Suprapubic skin (tissue), 4 donors: ENCODE measurements at places on chromosomes 13 and 19. TPM values are rescaled to one million over a fixed set of nuclear protein-coding genes. Genes with fewer than 3 reads are reported as not detected.

The PLK5 gene
- total RNA-seq = not detected

The PPP1R37 gene
- 36.7 TPM for total RNA-seq

The ZNF83 gene
- total RNA-seq = 21.3 TPM

DNA sequence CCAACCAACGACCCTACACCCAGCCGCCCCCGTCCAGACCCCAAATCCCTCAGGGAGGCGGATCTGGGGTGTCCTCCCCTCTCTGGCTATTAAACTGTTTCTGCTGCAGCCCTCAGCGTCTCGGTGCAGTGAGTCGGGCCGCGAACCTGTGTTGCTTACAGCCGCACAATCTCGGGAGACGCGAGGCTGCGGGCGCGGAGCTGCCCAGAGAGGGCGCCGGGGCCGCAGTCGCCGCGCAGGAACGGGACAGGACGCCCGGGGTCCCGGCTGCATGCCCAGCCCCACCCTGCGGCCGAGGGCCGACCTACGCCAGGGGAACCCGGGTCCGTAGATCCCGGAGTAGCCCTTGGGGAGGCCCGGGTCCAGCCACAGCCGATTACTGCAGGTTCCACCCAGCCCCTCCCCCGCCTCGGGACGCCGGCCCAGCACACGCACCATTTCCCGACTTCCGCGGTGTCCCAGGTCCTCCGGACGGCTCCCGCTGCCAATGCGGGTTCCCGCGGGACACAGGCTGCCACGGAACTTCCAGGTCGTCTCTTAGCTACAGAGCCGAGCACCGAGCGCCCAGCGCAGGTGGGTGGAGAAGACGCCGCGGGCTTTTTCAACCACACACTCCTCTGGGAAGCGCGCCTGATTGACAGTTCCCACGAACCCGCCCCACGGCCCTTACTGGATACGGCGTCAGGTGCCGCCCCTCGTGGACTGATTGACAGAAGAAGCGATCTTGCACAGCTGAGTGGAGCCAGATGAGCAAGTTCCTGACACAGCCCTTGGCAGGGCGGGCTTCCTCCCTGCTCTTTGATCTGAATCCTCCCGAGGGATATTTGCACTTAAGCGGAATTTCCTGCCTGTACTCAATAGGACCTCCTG, at the start of gene ZNF799:
Gene ZNF799 (minus strand): TSS at position 639 of the 870 bp plus-strand sequence. CDS start 201 bp downstream, at position 438.
- peak; percentile 99 for DNase-seq

DNA sequence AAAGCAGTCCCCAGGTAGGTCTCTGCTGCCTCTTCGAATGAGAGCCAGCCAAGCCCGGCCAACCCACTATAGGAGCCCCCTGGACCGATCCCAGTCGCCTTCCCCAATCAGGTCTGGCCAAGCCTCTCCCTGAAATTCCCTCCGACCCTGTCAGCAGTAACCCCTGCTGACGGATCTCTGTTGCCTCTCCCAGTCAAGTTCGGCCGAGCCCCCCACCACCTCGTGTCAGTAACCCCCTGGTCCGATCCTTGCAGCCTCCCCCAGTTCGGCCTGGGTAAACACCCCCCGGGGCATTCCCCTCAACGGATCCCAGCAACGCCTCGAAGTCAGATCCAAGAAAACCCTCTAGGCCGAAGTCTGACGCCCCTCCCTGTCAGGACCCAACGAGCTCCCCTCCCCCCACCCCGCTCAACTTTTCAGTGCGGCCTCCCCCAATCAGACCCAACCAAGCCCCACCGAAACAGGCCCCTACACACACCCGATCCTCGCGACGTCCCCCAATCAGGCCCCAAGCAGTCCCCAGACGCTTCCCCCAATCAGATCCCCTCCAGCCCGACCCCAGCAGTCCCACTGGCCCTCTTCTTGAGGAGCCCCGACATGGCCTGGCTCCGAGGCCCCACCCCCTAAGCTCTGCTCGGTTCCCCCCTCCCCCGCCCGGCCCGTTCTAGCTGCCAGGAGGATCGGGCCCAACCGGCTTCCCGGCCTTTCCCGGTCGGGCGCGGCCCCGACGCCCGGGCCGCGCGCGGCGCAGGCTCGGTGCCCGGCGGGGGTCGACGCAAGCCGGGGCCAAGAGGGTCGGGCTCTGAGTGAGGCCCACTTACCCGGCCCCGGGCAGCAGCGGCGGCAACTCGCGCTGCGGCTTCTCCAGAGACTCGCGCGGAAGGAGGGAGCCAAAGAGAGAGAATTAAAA, 1.8 kb downstream of the TNPO2 start:
- DNase-seq = peak; percentile 87

- DNase-seq = no peak
Observed at GRCh38 chr19:29695765-29696564, 19.1 kb downstream of the C19orf12 start.

The KLK14 gene
- total RNA-seq = 3.8 TPM

- DNase-seq = peak; percentile 97
Observed at GRCh38 chr19:42325308-42325895, at the start of gene MEGF8. MEGF8 (plus strand) TSS chr19:42325635; CDS start chr19:42326244, 609 bp downstream.

The IFNL1 gene
- total RNA-seq = not detected

GRCh38 chr13:100363285-100363711, 225.3 kb downstream of the GGACT start:
- no peak for DNase-seq

The HCN2 gene
- total RNA-seq = 0.64 TPM

DNA sequence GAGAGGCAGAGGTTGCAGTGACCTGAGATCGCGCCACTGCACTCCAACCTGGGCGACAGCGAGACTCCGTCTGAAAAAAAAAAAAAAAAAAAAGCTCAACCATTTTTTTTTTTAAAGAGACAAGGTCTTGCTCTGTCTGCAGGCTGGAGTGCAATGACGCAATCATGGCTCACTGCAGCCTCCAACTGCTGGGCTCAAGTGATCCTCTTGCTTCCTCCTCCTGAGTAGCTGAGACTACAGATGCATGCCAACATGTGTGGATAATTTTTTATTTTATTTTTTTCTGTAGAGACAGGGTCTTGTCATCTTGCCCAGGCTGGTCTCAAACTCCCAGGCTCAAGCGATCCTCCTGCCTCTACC, 10.3 kb downstream of the EHD2 start:
- no peak for DNase-seq

GRCh38 chr19:43743059-43743458, 11.7 kb downstream of the SMG9 start:
- DNase-seq = no peak

The FGF21 gene
- total RNA-seq = not detected

DNA sequence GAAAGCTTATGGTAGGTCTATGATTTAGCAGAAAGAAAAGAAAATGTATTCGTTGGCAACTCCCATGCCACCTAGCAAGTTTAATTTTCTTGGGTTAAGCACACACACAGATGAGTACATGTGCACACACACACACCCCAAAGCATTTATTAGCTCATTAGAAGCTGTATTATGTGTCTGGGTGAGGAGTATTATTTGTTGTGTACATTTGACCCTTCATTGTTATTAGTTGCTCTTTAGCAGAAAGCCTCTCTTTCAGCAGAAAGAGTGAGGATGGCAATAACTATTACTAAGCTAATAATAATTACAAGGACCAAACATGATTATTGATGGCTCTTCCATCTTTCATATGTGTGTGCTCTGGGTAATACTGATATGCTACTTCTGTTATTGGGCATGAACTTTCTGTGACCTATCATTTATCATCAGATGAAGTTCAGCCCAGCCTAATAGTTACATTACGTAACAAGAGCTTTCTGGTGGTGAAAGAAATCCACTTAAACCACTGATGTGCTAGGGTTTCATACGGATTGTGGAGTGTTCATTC, 177.4 kb upstream of the OBI1 start:
- DNase-seq = no peak

DNA sequence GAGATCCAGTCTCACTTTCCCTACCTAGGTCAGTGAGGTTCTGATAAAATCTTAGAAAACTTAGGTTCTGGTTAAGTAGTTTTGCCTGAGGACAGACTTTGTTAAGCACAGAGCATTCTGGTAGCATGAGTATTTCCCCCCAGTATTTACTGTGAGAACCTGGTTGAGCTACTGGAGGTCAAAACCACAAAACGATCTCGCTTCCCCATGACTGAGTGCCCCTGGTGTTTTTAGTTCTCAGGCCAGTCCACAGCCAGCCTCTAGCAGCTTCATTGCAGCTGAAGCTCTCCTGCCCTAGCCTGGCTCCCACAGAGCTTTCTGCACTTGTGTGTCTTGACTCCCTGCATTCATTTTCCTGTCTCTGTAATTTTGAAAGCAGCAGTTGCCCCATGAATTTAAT, 1138.2 kb downstream of the UQCRFS1 start:
- no peak for DNase-seq

- DNase-seq = no peak
Observed at GRCh38 chr13:39419068-39419467, 183.9 kb downstream of the LHFPL6 start.

DNA sequence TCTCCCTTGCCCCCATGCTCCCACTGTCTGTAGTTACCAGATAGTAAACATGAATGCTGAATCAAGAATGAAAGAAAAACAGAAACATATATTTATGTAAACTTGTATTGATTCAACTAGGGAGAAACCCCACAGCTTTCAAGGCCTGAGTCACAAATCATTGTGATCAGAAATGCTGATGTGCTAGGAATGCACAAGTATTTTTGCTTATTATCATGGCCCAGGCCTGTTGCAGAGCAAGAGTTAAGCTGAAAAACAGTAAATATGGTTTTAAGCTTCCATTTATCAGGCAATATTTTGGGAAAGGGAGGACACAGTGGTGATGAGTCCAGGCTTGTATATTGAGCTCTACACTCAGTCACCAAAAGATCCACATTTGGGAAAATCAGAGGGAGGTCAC, 669.6 kb downstream of the DIAPH3 start:
- no peak for DNase-seq

DNA sequence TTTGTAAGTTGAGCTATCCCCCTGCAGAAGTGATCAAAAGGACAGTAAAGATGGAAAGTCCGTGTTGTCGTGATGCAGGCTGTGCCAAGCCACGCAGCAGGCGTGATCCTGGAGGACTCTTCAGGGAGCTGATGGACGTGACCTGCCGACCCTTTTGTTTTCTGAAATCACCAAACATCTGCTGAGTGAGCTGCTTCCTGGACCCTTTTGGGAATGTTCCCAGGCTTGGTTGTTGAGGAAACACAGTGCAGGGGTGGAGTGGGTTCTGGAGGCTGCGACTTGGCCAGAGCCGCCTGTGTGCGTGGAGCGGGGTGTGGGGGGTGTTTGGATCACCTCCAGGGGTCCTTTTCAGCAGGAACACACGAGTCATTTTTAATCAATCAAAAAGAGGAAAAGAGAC, 15.4 kb upstream of the CPAMD8 start:
- no peak for DNase-seq

The THSD8 gene
- not detected for total RNA-seq

DNA sequence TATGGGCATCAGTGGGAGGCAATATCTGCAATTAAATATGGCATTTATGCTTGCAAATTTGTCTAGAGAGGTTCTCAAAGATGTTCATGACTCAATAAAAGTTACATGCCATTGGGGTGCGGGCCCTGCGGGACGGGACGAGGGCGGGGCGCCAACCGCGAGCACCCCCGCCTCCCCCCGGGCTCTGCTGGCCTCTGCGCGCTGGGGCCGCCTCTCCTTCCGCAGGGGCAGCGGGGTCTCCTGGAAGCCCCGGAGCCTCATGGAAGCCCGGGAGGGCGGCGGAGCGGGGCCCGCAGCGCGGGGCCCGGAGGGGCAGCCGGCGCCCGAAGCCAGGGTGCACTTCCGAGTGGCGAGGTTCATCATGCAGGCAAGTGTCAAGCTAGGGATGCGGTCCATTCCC, 179.2 kb downstream of the TPTE2 start:
- no peak for DNase-seq

GRCh38 chr19:58407658-58408151, 744 bp upstream of the ZNF584 start:
- no peak for DNase-seq

The CFAP97D2 gene
- total RNA-seq = not detected

The LILRA5 gene
- not detected for total RNA-seq

The CYP2A7 gene
- not detected for total RNA-seq

GRCh38 chr19:34041925-34042521, 130.3 kb upstream of the LSM14A start:
- DNase-seq = peak; percentile 84

- DNase-seq = no peak
Observed at GRCh38 chr13:110361365-110361911, 54.4 kb downstream of the COL4A2 start.

The KLK3 gene
- 1.9 TPM for total RNA-seq

The PRKCG gene
- not detected for total RNA-seq

GRCh38 chr19:29777781-29778309, 33.9 kb upstream of the CCNE1 start:
- DNase-seq = no peak

GRCh38 chr19:58181902-58182576, 822 bp upstream of the ZNF274 start:
- DNase-seq = no peak

DNA sequence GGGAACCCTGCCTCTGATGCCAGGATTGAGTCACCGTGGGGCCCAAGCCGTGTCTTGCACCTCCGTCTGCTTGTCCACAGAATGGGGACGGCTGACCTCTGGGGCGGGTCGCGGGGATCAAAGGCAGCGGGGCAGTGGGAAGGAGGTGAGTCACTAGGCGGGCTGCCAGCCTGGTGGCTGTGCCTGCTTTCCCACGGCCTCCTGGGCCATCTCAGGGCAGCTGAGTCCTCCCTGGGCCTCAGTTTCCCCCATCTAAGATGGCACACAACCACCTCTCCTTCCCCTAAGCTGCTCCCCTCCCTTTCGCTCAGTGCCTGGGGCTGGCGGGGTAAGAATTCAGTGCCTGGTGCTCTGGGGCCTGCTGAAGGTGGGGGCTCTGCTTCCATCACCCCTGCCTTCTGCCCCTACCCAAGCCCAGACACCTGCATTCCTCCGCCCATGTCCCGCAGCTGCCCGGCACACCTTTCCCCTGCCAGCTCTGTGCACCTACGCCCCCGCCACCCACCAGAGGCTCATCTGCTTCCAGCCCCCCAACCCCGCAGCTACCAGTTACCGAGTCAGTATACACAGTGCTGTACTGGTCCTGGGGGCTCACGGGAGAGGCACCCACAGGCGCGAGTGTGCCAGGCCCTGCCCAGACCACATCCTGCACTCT, 3.5 kb downstream of the MKNK2 start:
- DNase-seq = peak; percentile 81

DNA sequence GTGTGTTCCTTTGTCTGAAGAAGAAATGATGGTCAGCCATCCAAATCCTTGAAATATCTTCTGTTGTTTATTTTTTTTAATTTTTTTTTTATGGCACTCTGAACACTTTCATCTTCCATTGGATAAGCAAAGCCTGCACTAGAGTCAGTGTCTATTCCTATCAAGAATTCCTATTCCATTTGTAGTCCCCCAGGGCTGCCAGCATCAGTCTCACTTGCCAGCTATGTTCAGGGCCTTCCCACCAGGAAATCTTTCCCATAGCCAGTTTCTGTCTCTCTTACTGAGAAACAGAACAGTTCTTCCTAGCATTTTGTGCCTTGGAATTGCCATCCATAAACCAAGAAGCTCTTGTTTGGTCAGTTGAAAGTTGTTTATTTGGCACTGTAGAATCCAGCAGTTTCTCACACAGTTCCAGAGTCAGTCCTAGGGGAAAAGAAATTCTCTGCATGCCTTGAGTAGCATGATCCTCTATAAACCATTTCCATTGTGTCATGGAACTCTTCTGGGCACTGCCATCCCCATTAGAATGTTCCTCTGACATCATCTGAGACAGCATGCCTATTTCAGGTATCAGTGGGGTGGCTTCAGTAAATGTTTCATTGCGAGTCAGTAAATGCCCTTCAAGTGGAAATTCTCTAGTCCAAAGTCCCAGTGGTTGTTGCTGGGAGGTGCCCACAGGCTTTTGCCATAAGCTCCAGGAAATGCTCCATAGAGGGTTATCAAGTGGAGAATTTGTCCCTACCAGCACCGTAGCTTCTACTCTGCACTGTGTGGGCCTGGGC, 18.7 kb upstream of the SPRYD7 start:
- no peak for DNase-seq
